Activated CD8-positive, alpha-beta memory T cell treated with anti-CD3 and anti-CD28 coated beads for 4 hours (primary cell): ENCODE measurements at places on chromosomes 4 and X.

DNA sequence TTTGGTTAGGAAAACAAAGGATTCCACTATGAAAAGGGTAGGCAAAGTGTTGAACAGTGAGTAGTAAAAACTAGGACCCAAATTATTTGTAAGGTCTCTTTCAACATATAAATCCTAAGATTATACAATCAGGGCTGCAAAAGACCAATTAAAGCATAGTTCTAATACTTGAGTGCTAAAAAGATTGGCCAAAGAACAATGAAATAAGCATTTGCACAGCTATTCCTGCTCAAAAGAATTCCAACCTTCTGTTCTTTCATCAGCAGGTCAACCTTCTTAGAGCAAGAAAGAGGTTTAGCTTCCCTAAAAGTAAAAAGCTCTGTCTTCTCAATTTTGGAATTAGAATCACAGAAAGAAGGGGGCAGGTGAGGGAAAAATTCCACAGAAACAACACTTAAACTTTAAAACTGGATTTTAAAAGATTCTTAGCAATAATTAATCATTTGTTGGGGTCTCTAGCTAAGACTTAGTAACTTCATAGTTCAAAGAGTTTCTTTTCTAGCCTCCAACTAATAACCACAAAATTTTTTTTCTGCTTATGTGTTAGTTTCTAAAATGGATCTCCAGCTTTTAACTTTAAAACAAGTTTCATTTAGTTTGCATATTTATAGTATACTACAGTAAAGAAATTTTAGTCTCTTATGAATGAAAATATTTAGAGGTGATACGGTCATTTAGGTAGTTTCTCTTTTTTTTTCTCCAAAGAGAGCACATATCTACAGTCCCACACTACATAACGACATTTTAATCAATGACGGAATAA, 16.3 kb downstream of the TSPAN5 start:
- no peak for DNase-seq

- DNase-seq, result no peak
Observed at GRCh38 chrX:65720381-65720964, 53.0 kb downstream of the MSN start.

GRCh38 chrX:2272337-2272736, 228.4 kb downstream of the DHRSX start:
- DNase-seq, result no peak

DNA sequence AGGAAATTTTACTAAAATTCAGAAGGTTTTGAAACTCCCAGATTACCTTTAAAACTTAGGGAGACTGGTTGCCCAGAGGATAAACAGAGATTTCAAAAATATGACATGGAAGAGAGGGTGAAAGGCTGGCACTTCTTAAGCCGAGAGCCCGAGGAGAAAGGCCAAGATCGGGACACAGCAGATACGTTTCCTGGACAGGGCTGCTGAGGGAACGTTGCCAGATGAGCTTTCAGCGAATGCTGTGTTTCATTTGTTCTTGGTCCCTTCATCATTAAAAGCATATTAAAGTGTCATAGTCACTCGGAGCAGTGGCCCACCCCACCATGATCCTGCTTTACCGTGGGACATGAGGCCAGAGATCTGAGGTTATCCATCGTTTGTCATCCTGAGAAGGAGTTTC, 37.9 kb upstream of the STOX2 start:
- no peak for DNase-seq

GRCh38 chr4:144645631-144646522, at the start of gene HHIP:
Gene HHIP, plus strand, starts transcription at chr4:144646156. Its CDS starts 520 bp downstream, at chr4:144646676.
- DNase-seq, result no peak

GRCh38 chr4:77154761-77155499, 2.1 kb upstream of the CCNG2 start:
- no peak for DNase-seq

DNA sequence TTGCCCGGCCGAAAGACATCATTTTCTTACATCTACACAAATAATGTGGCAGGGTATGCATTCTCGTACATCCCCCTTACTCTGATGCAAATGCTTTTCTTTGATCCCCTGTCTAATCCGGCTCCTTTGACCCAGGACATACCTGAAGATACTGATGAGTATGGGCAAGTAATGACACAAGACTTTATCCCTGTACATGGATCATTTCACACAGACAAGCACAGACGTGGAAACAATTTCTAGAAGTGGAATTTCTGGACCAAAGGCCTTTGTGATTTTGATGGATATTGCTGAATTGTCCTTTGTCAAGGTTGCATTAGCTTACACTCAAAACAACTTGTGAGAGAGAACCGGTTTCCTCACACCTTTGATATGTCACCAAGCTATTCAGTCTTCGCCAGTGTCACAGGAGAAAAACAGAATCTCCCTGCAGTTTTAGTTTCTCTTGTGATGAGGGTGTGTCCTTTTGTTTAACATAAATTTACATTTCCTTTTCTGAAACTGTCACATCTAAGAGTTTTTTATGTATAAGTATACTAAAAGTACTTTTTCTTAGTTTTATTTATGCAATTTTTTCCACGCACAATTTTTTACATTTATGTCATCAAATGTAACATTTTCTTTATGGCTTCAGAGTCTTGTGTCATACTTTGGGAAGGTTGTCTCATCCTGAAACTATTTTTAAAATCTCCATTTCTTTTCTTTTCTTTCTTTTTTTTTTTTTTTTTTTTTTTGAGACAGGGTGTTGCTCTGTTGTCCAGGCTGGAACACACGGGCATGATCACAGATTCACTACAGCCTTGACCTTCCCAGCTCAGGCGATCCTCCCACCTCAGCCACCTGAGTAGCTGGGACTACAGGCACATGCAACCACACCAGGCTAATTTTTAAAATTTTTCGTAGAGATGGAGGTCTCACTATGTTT, 25.2 kb downstream of the RWDD4 start:
- DNase-seq, result no peak

GRCh38 chr4:129335276-129335675, 239.3 kb downstream of the C4orf33 start:
- no peak for DNase-seq

GRCh38 chr4:12411072-12411471, 982.4 kb upstream of the HS3ST1 start:
- DNase-seq, result no peak

DNA sequence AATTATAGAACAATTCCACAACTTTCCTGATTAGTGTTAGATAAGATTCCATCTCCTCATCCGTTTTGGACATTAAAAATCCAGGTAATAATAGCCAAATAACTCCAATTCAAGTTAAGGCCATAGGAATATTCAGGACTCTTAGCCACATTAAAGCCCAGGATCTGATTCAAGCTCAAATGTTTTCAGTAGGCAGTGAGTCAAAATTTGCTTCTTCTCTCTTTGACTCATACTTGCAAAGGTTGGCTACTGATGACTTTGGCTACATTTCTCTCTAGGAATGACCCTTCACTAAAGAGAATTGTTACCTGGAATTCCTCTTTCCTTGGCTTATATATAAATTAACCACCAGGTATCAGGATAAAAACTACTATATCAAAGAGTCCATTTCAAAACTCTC, 354.9 kb upstream of the HS3ST1 start:
- DNase-seq, result no peak

DNA sequence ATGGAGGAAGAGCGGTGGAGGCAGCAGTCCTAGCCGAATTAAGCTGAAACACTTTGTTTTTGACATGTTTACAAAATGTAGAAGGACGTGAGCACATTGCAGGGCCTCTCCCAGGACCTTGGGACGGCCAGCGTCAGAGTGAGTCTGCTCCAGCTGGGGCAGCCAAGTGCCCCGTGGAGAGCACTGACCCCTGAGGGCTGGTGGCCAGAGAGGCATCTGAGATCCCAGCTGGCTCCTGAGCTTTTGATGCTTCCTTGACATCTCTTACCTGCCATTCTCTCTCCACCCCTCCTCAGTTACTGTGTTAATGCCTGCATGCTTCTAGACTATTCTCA, 24.7 kb downstream of the NAT8L start:
- no peak for DNase-seq

GRCh38 chr4:69707807-69708206, 52.6 kb downstream of the SULT1B1 start:
- DNase-seq, result no peak

DNA sequence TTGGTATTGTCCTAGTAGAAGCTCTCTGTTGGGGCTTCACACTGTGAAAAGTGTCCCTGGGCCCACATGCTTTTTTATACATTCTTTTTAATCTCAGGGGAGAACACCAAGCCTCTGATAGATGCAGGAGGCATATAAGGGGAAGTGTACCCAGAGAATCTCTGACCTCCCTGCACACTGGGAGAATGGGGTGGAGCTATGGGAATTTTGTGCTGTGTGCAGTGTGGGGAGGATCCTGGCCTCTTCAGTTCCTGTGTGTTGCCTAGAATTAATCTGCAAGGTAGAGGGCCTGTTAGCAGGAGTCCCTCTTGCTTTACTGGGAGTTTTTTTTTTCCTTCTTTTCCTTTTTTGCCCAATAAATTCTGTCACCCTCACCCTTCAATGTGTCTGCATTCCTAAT, 49.2 kb upstream of the SPIN4 start:
- no peak for DNase-seq
